ENCODE measurements at places on chromosomes 4 and X. TPM values are rescaled to one million over a fixed set of nuclear protein-coding genes. Genes with fewer than 3 reads are reported as not detected.

The GJB1 gene
- total RNA-seq = not detected

- peaks cover 35% of the 10 kb centered on the region for H3K4me1 ChIP-seq
- no peak for DNase-seq
- no peak overlapping the region for H3K4me3 ChIP-seq
- peaks cover 8% of the 10 kb centered on the region for H3K36me3 ChIP-seq
Measured at GRCh38 chr4:13535118-13535517, 9.2 kb downstream of the NKX3-2 start.

GRCh38 chr4:2761035-2761923 is 5.1 kb upstream of the TNIP2 start:
- no peak overlapping the region for H3K27ac ChIP-seq
- no peaks in the 10 kb centered on the region for H3K27me3 ChIP-seq
- peak; percentile 30 for DNase-seq
- no peaks in the 10 kb centered on the region for H3K36me3 ChIP-seq
- no peak overlapping the region for H3K4me3 ChIP-seq

- DNase-seq = no peak
- peak overlapping the region; percentile 59 for H3K27ac ChIP-seq
- H3K27me3 ChIP-seq = no peaks in the 10 kb centered on the region
- H3K4me1 ChIP-seq = no peaks in the 10 kb centered on the region
- peaks cover 26% of the 10 kb centered on the region for H3K36me3 ChIP-seq
- no peak overlapping the region for H3K4me3 ChIP-seq
Measured at GRCh38 chrX:101136235-101136634, 38.2 kb downstream of the CENPI start.

GRCh38 chrX:30144971-30145731 is 70.2 kb upstream of the MAGEB2 start:
- no peaks in the 10 kb centered on the region for H3K36me3 ChIP-seq
- H3K4me3 ChIP-seq = no peak overlapping the region
- H3K27ac ChIP-seq = no peak overlapping the region
- H3K27me3 ChIP-seq = no peaks in the 10 kb centered on the region

- no peaks in the 10 kb centered on the region for H3K4me1 ChIP-seq
- peaks cover 19% of the 10 kb centered on the region for H3K36me3 ChIP-seq
Measured at GRCh38 chr4:42088386-42088785, 64.1 kb downstream of the BEND4 start.

DNA sequence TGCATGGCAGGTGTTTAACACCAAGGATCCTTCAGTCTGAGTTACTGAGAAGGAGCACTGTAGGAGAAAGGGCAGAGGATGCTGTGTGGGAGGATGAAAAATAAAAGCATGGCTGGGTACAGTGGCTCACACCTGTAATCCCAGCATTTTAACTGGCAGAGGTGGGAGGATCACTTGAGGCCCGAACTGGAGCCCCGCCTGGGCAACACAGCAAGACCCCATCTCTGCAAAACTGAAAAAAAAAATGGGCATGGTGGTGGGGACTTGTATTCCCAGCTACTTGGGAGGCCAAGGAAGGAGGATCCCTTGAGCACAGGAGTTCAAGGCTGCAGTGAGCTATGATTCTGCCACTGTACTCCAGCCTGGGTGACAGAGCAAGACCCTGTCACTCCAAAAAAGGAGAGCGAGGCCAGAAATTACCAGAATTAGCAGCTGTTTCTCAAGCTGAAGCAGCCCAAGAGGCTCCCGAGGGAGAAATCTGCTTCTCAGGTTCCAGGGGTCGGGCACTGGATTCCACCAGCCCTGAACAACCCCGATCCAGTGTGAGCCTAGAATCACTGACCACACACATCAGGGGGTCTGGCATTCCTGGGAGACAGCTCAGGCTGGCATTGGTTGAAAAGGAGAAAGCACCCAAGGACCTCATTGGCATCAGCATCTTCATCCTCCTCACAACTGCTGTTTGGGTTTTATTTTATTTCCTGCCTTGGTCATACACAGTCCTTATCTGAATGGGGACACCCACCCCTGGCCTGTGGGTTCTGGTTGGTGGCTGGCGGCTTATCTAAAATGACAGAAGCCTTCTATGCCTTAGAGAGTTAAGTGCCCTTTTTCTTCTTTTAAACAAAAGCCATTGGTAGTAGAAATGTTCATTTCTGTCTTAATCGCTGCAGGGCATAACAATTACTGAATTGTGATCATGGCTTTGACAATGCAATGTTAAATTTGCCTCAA is 66.3 kb upstream of the TRIM2 start:
- no peak overlapping the region for H3K27ac ChIP-seq
- no peak overlapping the region for H3K4me3 ChIP-seq
- H3K4me1 ChIP-seq = peaks cover 19% of the 10 kb centered on the region
- peaks cover 2% of the 10 kb centered on the region for H3K36me3 ChIP-seq

DNA sequence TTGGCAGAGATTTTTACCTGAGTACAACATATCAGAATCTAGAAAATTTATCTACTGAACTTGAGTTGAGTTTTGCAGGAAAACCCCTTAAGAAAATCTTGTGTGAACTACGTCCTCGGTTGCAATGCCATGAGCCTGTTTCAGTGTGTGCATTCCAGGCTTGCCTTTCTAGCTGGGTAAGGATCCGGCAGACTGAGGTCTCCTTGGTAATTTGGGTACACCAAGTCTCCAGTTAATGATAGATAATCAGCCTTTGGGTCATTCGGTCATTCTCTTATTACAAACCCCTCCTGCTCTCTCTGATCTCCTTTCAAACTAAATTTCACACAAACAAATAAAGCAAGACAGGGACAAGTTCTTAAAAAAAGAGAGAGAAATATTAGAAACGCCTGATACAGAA is 5.9 kb upstream of the HAND2 start:
- peaks cover 96% of the 10 kb centered on the region for H3K27me3 ChIP-seq
- peaks cover 12% of the 10 kb centered on the region for H3K4me1 ChIP-seq
- H3K4me3 ChIP-seq = no peak overlapping the region
- no peaks in the 10 kb centered on the region for H3K36me3 ChIP-seq

The MCUB gene
- total RNA-seq = 76.1 TPM

The TDO2 gene
- 0.16 TPM for total RNA-seq

- no peak for DNase-seq
- H3K27me3 ChIP-seq = no peaks in the 10 kb centered on the region
- no peaks in the 10 kb centered on the region for H3K4me1 ChIP-seq
- H3K27ac ChIP-seq = no peak overlapping the region
Measured at GRCh38 chrX:12370497-12370986, 232.3 kb downstream of the FRMPD4 start.

DNA sequence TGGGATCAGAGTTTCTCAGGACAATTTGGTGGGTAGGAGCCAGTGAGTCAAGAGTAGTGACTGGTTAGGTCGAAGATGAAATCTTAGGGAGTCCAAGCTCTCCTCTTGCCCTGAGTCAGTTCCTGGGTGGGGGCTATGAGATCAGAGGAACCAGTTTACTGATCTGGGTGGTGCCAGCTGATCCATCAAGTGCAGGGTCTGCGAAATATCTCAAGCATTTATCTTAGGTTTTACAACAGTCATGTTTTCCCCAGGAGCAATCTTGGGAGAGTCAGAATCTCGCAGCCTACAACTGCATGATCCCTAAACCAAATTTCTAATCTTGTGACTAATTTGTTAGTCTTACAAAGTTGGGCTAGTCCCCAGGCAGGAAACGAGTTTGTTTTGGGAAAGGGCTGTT is 1833.2 kb upstream of the PCDH7 start:
- H3K36me3 ChIP-seq = no peaks in the 10 kb centered on the region
- H3K4me1 ChIP-seq = no peaks in the 10 kb centered on the region
- H3K4me3 ChIP-seq = no peak overlapping the region
- no peak for DNase-seq
- no peaks in the 10 kb centered on the region for H3K27me3 ChIP-seq

GRCh38 chr4:44563496-44563895 is 87.9 kb downstream of the YIPF7 start:
- H3K27me3 ChIP-seq = no peaks in the 10 kb centered on the region
- H3K27ac ChIP-seq = no peak overlapping the region
- no peaks in the 10 kb centered on the region for H3K36me3 ChIP-seq
- H3K4me3 ChIP-seq = no peak overlapping the region

DNA sequence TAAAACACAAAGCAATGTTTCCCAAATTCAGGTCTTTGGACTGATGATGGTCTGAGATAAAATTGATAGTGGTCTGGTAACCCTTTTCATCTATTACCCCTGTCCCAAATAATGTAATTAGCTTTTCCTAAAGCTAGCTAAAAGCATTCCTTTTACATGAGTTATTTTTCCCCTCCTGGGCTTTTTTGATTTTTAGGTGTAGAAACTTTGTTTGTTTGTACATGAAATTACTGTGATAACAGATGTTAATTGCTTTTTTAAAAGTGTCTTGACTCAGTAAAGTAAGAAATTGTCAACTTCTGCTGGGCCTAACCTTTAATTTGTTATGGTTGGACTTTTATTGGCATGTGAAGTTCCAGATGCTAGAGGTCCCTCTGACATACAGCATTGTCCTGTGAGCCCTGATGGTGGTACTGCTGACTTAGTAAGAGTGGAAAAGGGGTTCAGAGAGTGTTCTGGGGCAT is 145.5 kb downstream of the ARHGAP10 start:
- no peak overlapping the region for H3K4me3 ChIP-seq
- H3K4me1 ChIP-seq = peaks cover 2% of the 10 kb centered on the region
- no peaks in the 10 kb centered on the region for H3K27me3 ChIP-seq

DNA sequence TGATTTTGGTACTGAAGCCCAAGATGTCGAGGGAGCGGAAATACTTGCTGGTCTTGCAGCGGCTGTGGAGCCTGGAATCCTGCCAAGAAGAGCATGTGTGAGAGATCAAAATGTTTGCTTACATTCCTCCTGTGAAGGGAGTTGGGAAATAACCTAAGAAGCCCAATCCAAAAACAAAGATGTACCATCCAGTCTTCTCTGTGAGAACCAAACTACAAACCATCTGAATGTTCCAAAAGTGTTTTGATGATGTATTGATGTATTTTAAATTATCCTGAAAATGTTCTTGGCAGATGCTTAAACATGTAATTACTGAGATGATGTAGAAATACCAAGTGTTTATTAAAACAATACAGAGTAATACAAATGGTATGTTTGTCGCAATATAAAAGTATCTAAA is 10.1 kb upstream of the ADH1A start:
- H3K4me3 ChIP-seq = no peak overlapping the region
- no peak for DNase-seq
- no peaks in the 10 kb centered on the region for H3K36me3 ChIP-seq
- H3K27me3 ChIP-seq = no peaks in the 10 kb centered on the region

GRCh38 chrX:7586126-7586525 is 256.8 kb upstream of the VCX start:
- H3K36me3 ChIP-seq = no peaks in the 10 kb centered on the region
- no peaks in the 10 kb centered on the region for H3K4me1 ChIP-seq
- DNase-seq = no peak
- H3K27me3 ChIP-seq = no peaks in the 10 kb centered on the region

GRCh38 chr4:56874923-56875322 is 32.8 kb upstream of the REST start:
- no peak overlapping the region for H3K4me3 ChIP-seq
- H3K36me3 ChIP-seq = no peaks in the 10 kb centered on the region
- no peak for DNase-seq
- H3K27me3 ChIP-seq = no peaks in the 10 kb centered on the region
- no peak overlapping the region for H3K27ac ChIP-seq
- peaks cover 4% of the 10 kb centered on the region for H3K4me1 ChIP-seq

DNA sequence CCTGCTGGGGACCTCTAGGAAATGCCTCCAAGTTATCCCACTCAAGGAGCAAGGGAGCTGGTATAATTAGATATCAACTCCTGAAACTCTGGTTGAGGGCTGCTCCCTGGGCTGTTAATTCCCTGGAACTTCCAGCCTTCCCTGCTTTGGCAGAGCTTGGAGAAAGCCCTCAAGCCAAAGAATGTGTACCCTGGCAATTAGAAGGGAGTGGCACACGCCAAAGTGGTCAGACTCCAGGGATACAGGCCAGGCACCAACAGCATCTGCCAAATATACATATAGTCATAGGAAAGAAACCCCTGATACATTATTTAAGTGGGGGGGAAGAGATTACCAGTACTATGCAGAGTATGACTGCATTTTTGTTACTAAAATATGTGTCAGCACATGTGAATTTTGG is 616.8 kb downstream of the BCOR start:
- peaks cover 9% of the 10 kb centered on the region for H3K4me1 ChIP-seq
- no peaks in the 10 kb centered on the region for H3K27me3 ChIP-seq
- no peak overlapping the region for H3K27ac ChIP-seq

Data from activated naive CD8-positive, alpha-beta T cell treated with anti-CD3 and anti-CD28 coated beads for 36 hours (primary cell).